Neuronal stem cell (in vitro differentiated cells): ENCODE measurements at places on chromosomes 1 and 21.

- DNase-seq = no peak
These were observed 19.9 kb downstream of the ACTN2 start for GRCh38 chr1:236706183-236706582.

GRCh38 chr1:101006553-101006952 lies 19.0 kb downstream of the DPH5 start:
- no peak for DNase-seq

GRCh38 chr1:196180847-196181593 lies 427.2 kb downstream of the KCNT2 start:
- no peak for DNase-seq

DNA sequence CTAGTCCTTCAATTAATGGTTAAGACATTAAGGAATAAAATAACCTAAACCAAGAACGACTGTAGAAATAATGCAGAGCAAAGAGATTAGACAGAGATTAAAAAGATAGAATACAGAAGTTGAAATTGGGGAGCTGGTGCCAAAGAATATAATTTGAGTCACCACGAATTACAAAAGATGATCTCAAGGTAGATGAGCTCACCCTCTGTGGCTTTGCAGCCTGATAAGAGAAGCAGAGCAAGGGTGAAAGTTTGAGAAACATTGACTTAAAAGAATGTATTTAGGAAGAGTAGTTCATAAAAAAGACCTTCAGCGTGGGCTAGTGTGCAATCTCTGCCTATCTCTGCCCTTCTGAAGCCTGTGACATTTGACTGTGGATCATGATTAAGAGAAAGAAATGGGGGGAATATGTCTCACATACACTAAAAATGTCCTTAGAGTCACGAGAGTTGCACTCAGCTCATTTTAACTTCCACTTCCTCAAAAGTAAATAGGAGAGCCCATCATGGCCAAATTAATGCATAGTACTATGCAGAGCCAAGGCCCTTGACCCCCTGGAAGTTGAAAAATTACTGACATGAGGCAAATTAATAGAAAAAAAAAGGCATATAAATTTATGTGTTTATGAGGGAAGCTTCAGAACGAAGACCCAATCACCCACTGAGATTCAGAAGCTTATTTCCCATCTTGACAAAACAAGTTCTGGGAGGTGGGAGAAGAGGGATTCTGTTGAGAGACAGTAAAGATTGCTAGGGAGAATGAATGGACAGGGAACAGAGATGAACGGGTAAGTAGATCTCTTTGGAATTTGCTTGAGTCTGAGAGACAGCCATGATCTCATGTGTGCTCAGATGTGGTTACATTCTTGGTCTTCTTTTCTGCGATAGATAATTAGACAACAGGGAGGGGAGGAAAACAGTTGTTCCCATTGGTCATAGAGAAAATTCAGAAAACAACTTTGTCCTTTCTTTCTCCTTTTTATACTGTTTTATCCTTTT lies 395.4 kb upstream of the LRRC7 start:
- no peak for DNase-seq

- DNase-seq = peak; percentile 23
These were observed 57.5 kb downstream of the BCL9 start for GRCh38 chr1:147598621-147599361.

DNA sequence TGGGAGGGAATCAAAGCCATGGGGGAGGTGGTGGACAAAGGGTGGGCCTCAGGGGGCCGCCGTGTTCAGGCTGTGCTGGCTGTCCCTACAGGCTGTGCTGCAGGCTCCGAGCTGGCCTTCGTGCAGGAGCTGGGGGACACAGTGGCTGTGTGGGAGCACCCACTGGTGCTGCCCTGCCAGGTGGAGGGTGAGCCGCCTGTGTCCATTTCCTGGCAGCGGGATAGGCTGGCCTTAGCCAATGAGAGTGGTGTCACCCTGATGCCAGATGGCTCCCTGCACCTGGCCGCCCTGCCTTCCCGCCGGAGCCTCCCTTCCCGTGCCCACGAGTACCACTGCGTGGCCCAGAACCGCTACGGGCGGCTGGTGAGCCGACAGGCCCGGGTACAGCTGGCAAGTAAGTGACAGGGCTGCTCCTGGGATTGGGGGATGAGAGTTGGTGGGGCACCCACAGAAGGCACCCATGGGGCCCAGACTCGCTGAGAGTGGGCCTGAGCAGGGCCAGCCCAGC lies 20.2 kb downstream of the SLC27A3 start:
- no peak for DNase-seq

DNA sequence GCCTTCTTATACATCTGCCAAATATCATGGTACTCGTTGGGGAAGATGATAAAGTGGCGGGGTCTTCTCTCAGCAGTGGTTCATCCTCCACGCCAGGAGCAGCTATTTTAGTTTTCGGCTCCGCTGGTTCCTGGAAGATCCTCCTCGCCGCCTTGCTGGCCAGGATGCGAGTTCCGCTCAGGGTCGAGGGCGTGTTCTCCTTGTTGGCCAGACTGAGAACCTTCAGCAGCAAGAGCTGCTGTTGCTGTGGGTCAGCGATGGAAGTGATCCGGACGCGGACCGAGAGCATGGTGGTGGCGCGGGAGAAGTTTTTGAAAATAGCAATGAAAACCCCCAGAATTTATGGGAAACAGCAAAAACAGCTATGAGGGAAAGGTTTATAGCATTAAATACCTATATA lies 11.4 kb upstream of the CFAP126 start:
- DNase-seq = no peak

DNA sequence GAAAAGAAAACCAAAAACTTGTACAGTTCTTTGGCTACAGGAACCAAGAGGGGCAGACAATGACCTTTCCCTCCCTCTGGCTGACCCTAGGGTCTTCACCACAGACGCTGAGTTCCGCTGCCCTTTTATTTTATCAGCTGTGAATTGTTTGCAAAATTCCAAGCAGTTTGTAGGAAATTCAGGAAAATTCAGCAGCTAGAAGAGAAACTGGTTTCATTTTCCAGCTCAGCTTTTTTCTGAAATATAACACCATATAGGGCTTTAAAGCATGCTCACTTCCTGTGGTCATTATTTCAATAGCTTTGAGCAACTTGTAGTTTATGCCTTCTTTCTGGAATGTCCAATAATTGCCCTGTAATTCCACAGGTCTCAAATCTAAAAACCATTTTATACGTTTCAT lies 5.5 kb upstream of the PIK3R3 start:
- DNase-seq = no peak

- no peak for DNase-seq
These were observed 31.8 kb downstream of the CSF1 start for GRCh38 chr1:109942434-109942833.

DNA sequence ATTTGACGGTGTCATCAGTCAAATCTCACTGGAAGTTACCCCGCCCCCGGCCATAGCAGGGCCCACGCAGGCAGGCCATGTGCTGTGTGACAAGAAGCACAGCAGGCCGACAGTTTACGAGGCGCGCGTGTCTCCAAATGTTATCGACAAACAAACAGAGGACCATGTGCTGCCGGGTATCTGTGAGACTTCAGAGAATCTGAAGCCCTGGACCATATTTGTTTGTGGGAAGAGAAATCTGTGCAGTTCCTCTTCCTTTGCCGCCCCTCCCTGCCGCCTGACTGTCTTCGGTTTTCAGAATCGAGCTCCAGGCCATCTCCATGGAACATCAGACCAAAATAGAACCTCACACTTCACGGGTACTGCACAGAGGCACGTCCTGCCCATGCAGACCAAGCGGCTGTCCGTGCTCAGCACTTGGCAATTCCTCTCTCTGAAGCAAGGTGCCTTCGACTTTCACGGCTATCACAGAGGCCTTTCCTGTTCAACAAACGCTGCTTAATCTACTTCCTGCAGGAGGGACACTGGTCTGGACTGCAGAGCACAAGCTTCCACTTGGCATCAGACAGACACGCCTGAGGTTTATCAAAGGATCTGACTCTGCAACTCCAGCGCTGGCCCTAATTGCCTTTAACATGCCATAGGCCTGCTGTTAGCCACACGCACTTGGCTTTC lies 135.7 kb upstream of the KRTAP19-8 start:
- DNase-seq = no peak

DNA sequence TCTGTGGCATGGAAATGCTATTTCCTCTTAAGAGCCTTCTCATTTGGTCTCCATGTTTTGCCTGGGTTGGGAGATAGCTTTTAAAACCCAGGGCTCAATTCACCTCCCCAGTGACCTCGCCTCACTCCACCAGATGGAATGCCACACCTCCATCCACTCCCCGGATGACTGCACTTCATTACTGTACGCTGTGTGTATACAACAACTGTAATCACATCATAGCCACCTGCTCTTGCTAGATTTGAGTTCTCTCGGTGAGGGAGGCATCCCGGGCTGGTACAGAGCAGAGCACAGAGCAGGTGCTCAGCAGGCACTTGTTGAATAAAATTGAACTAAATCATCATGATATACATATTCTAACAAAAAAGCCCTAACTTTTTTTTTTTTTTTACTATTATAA lies 26.0 kb downstream of the SDE2 start:
- DNase-seq = no peak

GRCh38 chr1:56830052-56830451 lies 10.8 kb upstream of the FYB2 start:
- no peak for DNase-seq

GRCh38 chr1:18109058-18109755 lies 1.6 kb downstream of the IGSF21 start:
- DNase-seq = no peak

GRCh38 chr1:77378723-77379535 lies 97.1 kb downstream of the AK5 start:
- DNase-seq = no peak

DNA sequence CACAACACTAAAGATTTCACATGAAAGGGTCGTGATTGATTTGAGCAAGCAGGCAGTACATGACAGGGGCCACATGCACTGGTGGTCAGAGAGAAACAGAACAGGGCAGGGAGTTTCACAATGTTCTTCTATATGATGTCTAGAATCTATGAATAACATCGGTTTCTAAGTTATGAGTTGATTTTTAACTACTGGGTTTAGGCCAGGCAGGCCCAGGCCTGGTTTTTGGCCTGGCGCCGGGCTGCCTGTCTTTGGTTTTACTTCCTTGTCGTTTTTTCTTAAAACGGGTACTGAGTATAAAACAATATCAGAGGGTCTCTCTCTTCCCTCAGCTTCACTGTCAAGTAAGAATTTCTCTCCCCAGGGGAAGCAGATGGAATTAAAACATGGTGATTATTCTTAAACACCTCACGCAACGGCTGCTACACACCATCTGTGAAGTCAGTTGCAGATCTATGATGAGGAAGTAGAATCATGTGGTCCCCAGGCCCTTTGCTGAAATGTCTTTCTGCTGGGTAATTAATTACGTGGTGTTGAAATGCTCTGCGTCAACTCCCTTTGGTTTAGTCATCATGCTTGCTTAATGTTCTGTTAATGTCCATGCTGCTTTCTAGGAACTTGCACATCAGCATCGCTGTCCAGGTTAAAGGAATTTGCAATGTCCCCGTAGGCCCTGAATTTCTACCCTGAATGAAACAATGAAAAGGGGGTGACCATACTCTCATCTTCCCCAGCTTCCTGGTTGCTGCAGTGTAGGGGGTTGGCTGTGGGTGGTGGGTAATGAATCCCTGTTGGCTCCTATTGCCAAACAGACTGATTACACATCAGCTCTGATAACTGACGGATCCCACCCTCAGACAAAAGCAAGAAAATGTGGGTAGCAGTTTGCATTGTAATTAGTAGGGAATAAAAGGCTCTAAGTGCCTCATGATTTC lies 70.3 kb downstream of the SERINC2 start:
- DNase-seq = no peak

DNA sequence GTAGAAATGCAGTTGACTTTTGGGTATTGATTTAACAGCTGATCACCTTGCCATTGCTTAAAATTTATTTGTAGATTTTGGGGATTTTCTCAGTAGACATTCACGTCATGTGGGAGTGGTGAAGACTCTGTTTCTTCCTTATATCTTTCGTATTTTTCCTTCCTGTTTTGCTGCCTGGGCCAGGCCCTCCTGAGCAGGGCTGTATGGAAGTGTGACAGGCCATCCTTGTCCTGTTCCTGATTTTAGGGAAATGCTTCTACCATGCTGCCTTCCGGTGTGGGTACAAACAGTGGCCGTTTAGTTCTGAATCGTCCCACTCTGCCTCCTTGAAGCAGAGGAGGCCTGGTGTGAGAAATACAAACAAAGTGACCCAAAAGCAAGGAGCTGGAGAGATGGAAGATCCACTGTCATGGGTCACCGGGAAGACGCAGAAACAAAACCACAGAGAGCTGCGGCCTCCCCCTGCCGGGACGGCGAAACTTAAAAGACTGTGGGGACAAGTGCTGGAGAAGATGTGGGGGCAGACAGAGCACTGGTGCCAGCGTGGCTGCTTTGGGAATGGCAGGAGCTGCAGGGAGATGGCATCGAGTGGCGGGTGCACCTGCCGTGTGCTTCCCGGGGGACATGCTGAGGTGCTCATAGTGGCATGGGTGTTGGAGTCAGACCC lies 7.6 kb downstream of the AGPAT3 start:
- no peak for DNase-seq

- no peak for DNase-seq
These were observed at the start of gene MYBPH for GRCh38 chr1:203175237-203175826. MYBPH (minus strand) TSS chr1:203175826; CDS start chr1:203175755, 71 bp downstream.

DNA sequence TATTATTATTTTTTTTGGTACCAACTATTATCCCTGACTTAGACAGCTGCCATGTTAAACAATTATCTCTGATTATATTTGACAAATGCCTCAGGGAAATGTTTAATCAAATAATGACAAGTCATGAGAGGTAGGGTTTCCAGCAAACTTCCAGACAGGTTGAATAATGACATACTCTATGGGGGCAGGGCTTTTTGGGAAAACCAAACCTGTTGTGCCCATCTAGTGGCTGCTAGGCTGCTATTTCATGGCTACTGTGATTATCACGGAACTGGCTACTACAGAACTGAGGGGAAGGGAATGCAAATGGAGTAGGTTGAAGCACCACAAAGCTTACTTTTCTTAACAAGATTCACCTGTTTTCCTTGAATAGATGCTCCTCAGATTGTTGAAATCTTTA lies 77.6 kb downstream of the DUSP10 start:
- DNase-seq = no peak

DNA sequence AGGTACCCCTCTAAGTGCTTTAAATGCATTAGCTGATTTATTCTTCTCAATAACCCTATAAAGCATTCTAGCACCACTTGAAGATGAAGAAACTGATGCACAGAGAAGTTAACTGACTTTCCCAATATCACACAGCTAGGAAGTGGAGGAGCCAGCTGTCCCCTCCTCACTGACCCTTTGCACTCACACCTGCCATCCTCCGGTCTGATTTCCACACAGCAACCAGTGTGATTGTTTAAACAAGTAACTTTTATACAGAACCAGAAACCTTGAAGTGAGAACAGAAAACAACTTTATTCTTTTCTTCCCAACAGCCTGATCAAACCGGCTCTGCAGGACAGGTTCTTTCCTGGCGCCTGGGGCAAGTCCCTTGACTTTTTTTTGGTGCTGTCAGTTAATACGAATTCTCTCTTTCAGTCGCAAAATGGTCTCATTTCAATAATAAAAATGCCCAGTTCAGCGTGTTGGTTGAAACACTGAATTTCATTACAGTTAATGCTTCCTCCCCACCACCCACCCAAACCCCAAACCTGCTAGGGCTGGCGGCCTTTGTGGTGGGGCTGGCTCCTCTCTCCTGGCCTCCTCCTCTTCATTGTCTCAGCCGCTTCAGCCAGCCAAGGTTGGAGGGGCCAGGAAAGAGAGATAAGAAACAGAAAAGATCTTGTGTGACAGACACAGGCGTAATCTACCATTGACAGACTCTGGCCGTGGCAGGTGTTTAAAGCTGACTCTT lies 26.4 kb upstream of the EEIG2 start:
- DNase-seq = no peak
